EL (cell line): ENCODE measurements at places on chromosomes 3 and 15.

DNA sequence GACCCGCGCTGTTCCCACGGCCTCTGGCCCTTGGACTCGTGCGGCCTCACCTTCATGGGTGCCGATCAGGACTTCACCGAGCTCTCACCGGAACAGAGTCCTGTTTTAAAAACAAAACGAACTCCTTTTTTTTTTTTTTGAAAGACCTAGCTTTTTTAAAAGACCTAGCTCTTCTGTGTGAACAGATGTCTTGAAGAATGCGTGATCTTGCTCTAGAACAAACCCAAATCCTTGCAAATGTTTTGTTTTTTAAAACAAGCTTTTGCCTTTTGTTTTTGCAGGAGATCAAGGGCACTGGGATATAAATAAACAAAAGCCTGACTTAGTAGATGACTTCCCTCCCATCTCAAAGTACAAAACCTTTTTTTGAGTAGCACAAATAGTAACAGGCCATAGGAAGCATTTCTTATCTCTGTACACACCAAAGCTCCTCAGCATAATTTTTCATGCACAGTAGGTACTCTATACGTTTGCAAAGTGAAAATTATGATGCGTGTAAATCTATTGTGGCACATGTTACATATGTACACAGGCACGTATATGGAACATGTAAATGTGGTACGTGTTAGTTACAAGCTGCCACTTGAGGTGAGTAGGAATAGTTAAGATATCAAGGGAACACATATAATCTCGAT is 1.1 kb upstream of the MSL2 start:
- no peak for DNase-seq

DNA sequence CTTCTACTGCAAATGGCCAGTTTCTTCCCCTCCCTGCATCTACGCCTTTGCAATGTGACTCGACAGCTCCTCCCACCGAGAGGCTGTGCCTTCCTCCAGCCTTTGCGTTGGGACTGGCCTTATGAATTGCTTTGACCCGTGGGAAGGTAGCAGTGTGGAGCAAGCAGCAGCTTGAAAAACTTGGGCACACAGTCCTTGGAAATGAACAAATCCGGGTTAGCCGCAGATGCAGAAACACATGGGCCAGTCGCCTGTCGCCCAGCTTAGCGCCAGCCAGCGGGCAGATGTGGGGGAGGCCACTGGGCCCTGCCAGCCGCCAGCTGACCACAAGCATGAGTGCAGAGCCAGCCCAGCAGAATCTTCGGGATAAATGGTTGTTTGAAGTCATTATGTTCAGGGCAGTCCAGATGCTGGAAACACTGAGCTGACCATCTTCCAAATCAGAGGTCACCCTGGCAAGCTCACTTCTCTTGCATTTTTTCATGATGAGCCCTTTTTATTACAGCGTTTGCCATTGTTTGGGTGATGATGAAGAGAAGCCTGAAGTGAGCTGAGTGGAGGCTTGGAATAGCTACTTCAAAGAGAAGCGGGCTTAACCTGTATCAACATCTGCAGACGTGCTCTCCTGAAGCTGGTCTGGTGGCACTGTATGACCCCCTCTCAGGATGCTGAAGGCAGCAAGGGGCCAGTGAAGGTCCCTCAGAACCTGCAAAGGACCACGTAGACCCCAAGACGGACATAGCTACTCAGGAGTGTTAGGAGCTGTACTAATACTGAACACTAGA is 9.8 kb downstream of the SELENOS start:
- DNase-seq, result peak; percentile 87

- DNase-seq, result no peak
These were observed 14.0 kb upstream of the TOPBP1 start for GRCh38 chr3:133675631-133676335.

- peak; percentile 43 for DNase-seq
These were observed 8.7 kb upstream of the CAMK1 start for GRCh38 chr3:9778143-9779074.

DNA sequence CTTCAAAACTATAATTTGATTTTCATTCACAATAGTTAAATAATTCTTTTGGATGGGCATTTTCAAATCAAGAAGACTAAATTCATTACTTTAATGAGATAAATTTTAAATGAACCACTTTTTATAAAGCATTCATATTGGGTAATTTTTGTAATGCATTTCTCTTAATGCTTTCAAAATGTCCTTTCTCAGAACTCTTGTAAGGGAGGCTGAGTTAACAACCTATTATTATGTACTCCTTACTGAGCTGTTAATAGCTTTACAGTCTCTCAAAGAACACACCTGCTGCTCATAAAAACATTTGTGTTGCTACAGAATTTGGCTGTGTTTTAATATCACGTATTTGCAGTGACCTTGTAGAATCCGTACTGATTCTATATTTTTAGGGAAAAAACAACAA is 334.0 kb upstream of the ARL6 start:
- DNase-seq, result no peak

- no peak for DNase-seq
These were observed 1222.1 kb downstream of the OTOL1 start for GRCh38 chr3:162718697-162719096.

DNA sequence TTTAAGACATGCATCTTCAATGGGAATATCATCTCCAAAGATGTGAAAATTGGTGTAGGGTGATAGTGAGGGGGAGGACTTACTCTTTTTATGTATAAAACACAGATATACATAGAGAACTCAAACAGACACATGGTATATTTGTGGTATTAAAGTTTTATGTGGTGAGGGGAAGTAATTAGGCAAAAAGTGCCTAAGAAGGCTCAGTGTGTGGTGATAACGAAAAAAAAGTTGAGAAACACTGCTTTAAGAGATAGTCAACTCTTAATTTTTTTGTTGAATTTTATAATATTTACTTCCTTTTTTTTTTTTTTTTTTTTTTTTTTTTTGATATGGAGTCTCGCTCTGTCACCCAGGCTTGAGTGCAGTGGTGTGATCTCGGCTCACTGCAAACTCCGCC is 174.2 kb upstream of the FRMD4B start:
- no peak for DNase-seq

GRCh38 chr3:150074697-150075416 is 104.2 kb upstream of the PFN2 start:
- DNase-seq, result no peak

DNA sequence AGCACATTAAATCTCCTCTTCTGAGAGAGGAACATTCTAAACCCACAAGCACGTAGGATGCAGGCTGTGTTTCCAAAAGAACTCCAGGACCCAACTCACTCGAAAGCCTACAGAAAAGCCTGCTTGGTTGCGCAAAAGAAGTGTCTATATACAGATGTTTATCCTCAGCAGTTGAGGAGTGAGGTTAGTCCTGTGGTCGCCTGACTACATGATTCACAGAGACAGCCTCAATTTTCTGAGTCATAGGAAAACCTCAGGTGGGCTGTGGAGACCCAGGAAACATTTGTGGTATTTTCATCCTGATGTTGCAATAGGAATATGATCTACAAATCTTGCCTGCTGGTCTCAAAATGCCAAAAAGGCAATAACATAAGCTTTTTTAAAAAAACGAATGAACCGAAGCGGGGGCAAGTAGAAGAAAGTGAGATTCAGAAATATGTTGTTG is 183.8 kb upstream of the THRB start:
- peak; percentile 72 for DNase-seq

- peak; percentile 3 for DNase-seq
These were observed 95.8 kb upstream of the CTDSPL start for GRCh38 chr3:37765591-37766488.

DNA sequence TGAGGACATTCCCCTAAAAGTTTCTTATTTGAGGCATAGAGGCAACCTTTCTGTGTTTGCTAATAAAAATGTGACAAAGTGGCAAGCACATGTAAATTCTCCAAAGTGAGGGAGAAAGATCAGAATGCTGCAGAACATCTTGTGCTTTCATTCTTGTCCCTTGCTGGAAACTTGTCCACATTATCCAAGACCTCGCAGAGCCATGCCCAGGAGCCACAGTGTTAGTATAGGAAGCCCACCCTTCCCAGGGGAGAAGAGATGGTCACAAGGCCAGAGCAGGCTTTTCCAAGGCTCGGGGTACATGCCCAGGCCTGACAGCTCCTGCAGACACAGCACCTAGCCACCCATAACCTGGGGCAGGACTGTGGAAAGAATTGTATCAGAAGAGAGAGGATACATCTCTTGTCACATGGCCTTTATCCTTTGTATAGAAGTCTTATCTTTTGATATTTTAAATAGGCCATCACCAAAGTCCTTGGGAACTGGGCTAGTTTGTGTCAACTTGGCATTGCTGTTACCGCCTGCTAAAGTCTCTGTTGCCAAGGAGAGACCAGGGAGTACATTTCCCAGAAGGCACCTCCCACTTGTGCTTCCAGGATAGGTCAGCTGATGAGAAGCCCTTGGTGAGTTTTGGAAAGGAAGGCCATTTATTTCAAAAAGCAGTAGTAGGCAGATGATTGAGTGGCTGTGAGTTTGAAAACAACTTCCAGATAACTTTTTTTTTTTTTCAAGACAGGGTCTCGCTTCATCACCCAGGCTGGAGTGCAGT is 10.5 kb downstream of the DLEC1 start:
- no peak for DNase-seq
